GM18507 (cell line): ENCODE measurements at places on chromosomes 6 and 20.

GRCh38 chr6:44297063-44298038 lies 15.8 kb downstream of the AARS2 start:
- no peak for DNase-seq

DNA sequence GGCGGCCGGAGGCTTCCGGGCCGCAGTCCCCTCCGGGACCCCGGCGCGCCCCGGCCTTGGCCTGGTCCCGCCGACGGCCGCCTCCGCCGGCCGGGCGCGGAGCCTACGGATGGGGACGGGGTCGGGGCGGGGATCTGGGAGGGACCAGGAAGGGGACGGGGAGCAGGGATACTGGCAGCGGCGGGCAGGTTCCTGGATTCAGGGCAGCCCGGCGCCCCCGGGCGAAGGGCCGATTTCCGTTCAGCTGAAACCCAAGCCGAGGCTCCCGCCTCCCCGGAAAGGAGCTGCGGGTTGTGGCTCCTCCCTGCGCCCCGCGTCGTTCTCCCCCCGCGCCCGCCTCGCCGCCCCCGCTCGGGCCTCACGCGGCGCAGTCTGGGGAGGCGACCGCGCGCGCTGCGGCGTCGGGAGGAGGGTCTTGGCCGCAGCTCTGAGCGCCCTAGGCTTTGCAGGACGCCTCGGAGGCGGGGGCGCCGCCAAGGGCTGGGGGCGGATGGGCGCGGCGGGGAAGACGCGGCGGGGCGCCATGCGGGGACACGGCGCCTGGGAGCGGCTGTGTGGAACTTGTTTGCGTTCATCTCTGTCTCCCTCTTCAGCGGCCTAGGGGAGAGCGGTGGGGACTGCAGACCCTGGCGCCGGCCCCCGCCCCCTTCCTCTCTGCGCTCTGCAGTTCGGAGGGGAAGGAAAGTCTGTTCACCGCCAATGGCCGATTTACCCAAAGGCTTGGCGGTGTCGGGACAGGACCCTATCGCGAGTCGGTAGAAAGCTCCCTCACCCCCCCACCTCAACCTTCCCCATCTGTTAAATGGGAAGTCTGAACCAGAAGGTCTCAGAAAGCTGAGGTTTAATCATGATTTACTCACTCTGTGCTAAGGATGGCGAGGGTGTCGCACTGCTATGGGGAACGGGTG lies 22.7 kb upstream of the TMEM181 start:
- no peak for DNase-seq

GRCh38 chr20:40563296-40563950 lies 125.6 kb downstream of the MAFB start:
- DNase-seq, result no peak

DNA sequence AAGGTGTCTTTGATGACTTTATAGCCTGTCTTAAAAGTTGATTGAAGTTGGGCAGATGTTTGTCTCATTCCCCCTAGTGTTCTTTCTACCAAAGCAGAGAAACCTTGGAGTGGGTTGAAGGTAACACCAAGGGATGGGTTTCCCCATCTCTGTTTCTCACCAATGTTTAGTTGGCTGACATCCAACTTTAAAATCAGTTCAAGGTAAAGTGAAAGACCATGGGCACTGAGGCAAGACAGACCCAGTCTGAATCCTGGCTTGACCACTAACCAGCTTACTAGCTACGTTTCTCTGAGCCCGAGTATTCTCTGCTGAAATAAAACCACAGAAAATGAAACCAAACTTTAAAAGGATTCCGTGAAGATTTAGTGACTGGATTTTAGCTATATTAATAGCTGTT lies 258.9 kb downstream of the KIF16B start:
- DNase-seq, result no peak

DNA sequence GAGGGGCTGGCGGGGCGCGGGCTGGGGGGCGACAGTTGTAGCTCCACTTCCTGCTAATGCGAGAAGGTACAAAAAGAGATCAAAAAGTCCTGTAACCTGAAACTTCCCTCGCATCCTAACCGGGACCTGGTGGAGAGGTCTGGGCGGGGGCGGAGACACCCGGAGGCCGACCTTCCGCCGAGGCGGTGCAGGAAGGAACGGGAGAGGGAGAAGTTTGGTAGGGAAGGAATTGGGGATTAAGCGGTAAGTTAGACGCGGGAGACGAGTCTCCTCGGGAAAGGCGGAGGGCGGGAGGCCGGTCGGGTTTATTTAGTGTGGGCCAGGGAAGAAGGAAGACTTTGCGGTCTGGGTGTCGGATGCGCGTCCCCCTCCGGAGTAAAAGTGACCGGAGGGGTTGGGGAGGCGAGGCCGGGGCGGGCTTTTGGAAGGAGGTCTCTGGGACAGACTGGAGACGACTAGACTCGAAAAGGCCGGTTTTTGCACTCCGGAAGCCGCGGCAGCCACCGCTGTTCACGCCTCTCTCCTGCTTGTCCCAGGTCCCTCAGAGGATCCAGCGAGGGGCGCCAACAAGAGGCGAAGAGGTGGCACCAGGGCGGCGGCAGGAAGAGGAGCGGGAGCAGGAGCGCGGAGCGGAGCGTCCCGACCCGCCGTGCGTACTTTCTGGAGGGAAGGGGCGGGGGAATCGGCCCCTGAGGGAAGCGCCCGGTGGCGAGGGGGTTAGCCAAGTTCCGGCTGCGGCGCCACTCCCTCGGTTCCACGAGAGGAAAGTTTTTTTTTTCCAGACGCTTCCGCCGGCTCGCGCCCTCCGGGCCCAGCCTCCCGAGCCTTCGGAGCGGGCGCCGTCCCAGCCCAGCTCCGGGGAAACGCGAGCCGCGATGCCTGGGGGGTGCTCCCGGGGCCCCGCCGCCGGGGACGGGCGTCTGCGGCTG lies 734 bp downstream of the TPBG start:
- no peak for DNase-seq

DNA sequence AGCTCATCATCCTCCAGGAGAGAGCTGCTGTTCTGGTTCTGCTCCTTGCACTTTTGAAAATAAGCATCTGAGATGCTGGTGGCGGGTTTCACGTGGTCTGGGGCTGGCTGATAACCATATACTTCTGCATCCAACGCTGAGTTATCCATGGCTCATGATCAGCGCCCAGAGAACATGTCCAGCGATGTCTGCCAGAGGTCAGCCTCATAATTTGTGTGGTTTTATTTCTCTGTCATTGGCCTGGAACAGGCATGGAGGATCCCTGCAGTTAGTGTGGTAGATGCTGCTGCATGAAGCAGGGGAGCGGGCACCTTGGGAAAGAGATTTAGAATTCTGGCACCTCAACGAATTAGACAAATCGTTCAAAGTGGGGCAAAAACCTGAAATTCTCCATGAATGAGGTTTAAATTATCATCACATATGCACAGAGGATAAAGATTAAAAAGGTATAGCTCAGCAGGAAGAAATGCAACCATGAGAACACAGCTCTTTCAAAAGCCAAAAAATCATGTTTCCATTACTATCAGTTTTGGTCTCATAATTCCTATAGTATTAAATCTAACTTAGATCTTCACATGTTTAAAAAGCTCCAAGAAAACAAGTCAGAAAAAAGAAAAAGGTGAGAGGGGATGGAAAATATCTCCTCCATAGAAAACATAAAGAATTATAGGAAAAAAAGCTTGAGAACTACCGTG lies 157.2 kb downstream of the SOD2 start:
- no peak for DNase-seq

GRCh38 chr20:9021699-9022098 lies 47.2 kb upstream of the PLCB4 start:
- DNase-seq, result no peak

GRCh38 chr6:113187661-113188060 lies 669.5 kb upstream of the MARCKS start:
- DNase-seq, result no peak

GRCh38 chr6:10395171-10395703 lies 19.6 kb downstream of the TFAP2A start:
- DNase-seq, result no peak

GRCh38 chr6:18432180-18432579 lies 45.0 kb downstream of the RNF144B start:
- no peak for DNase-seq

GRCh38 chr20:12775041-12775440 lies 233.7 kb upstream of the SPTLC3 start:
- no peak for DNase-seq

DNA sequence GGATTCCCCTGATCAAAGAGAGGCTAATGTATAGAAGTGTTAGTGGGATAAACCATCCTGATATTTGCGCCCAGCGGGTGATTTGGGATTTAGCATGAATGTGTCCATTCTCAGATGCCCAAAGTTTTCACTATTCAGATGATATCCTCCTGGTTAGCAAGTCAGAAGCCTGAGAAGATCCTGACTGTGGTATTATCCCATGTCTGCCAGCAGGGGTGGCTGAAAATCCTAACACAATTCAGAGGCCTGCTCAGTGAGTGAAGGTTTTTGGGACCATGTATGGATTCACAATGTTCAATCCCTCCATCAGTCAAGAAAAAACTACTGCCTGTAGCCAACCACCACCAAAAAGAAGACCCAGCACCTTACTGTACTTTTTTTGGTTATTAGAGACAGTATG lies 34.1 kb upstream of the SPACA1 start:
- no peak for DNase-seq

DNA sequence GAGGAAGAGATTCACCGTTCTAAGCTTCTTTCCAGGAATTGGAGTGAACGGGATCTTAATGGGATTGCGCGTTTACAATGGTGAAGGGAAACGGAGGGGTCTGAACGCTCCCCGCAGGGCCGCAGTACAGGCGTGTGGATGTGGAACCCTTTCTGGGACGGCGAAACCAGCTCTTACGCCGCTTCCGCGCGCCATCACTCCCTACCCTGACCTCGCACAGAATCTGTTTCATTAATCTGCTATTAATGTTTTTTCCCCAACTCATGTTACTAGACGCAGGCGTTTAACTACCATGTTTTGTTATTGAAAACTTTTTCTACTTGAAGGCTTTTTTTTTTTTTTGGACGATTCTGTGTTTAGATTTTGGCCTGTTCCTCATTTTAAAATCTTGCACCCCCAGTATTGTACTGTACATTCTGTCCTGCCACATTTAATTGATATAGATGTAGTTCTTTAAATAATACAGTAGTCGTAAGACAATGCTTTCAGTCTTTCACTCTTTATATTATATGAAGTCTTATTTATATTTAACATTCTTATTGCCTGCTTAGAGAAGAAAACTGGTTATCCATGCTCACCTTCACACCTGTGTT lies 696 bp upstream of the SUPT3H start:
- DNase-seq, result no peak

GRCh38 chr6:18260448-18261106 lies 3.8 kb downstream of the DEK start:
- no peak for DNase-seq

- no peak for DNase-seq
Measured at GRCh38 chr6:35068206-35068605, 72.9 kb downstream of the TCP11 start.

GRCh38 chr6:85561750-85562357 lies 31.8 kb downstream of the SNX14 start:
- DNase-seq, result no peak

- DNase-seq, result no peak
Measured at GRCh38 chr20:40293740-40294139, 395.3 kb downstream of the MAFB start.

DNA sequence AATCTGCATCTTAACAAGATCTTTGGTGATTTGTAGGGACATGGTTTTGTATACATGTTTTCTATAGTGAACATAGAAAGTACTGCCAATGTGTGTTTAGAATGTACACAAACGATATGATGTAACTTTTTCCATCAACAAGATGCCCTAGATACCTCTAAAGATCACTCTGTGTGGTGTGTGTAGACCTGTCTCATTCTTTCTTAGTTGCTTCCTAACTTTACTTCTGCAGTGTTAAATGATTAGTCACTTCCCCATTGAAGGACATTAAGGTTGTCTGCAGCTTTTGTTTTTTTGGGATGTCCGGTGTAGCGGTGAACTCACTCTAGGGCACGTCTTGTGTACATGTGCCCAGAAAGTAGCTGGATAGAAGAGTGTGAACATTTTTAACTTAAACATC lies 35.9 kb downstream of the CDYL start:
- no peak for DNase-seq

GRCh38 chr6:32974016-32974333 lies 5.6 kb downstream of the BRD2 start:
- DNase-seq, result no peak

DNA sequence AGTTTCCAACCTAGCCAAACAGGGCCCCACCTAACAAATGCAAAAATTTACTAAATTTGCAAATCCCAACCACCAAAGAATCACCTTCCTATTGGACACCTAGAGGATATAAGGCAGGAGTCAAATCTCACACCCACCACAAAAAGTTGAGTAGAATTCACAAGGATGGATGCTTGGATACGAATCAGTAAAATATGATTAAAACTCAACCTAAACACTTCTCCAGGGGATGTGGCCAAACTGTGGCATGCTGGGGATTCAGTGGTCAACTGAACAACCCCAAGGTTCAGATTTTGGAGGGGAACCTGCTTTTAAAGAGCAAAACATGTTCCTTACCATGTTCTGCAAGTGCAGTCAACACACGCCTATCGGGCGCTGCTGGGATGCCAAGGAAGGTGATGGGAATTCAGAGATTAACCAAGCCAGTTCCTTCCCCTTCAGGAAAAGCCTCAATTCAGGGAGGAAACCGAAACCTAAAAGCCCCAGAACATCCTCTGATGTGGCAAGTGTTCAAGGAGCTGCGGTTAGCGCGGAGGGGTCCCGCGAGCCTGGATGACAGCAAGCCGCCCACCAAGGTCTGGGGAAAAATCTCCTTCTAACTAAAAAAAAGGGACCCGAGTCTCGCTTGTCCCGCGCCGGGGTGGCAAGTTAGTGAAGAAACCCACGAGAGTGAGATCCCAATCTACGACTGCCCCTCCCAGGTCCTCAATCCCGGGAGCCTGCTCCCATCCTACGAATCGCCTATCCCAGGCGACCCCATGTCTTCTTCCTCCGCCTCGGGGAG lies 902 bp downstream of the SAMHD1 start:
- no peak for DNase-seq

DNA sequence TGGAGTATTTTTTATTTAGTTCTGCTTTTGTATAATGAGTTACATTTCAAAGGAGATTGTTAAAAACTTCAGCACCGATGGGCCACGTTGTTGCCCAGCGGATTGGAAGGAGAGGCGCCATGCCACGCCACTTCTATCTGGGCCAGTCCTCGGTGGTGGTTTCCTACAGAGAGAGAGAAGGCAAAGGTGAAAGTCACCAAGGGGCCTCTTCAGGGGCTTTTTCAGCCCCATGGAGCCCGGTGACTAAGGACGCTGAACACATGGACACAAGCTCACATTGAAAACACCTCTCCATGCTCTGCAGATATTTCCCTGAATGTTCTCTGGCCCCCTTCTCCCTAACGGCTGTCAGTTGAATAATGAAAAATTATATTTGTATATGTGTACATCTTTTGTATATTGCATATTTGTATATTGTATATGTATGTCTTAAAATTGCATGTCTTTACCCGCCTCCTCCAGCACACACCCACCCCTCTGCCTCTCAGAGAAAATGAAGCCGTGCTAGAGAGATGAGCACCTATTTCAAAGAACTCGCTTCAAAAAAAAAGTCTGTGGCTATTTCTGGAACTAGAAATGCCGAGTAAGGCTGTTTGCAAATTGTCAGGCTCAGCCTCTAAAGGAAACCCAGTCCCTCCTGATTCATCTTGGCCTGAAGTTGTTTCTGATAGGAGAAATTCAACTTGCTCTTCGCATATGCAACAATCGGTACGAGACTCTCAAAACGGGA lies 91.9 kb upstream of the CDH4 start:
- DNase-seq, result no peak

- no peak for DNase-seq
Measured at GRCh38 chr20:25484911-25485511, 77.5 kb downstream of the GINS1 start.
